ENCODE measurements at places on chromosomes 1 and 21.

DNA sequence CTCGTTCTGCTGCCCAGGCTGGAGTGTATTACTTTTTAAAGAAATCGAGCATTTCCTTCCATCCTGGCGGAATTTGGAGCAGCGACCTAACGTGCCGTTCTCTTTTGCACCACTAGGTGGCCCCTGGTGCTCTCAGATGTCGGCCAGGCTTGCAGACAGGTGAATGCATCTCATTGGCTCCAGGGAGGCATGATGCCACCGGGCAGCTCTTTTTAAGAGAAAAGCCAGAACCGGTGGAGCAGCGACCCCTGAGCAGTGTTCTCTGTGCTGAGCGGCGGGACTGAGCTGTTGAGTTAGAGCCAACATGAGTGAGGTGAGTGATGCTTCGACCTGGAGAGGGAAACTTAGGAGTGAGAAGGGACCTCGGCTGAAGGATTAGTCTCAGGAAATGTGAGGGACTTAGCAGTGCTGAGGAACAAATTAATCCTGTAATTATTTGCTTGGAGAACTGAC is at the start of gene PCP4:
Gene PCP4, plus strand, starts transcription at position 241 of the 453 bp plus-strand sequence. Its CDS starts 64 bp downstream, at position 305.
- peak; percentile 32 for DNase-seq

- DNase-seq, result no peak
These were observed 64.4 kb downstream of the HSPA13 start for GRCh38 chr21:14318578-14318977.

DNA sequence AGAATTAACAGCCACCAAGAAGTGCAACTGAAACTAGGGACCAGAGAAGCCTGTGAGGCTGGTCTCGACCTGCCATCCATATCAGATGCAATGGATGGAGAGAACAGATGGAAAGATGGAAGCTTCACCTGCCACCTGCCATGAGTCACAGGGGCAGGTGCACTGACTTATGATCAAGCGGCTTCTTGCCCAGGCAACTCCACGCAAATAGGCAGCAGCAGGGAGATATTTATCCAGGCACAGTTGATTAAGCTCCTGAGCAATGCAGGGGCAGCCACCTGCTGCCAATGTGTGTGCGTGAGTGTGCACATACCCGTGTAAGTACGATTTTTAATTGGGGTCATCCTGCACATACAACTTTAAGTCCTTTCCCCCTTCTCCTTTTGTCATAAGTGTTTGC is 174.2 kb downstream of the PTPRU start:
- DNase-seq, result no peak

DNA sequence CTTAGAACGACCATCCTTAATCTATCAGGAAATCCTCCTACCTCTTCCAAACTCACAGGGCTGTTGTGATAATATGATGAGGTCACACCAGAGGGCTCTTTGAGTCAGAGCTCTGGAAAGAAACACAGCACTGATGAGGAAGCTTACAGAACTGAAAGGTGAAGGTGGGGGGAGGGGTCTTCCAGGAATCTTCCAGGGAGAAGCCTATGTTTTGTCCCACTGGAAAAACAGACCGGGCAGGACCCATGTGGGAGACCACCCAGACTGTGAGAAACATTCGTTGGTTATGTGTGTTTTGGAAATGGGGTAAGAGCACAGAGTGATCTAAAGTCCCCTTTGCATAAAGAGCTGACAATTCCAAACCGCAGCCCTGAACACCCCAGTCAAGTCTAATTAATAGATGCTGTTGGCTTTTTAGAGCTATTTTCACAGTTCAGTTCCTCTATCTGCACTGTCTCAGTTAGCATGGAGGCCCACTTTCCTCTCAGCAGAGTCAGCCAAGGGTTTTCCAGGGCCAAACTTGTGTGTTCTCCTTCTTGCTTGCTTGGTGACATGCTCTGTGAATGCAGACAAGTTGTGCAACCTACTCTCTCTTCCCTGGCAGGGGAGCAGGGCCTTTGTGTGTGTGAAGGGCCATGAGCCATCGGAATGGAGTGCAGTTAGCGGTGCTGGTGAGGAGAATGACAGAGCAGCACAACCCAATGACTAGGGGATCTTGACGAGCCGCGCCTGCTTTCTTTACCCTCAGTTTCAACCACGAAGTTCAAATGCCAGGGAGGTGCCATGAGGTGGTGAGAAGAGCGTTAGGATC is 12.3 kb downstream of the PHLDA3 start:
- peak; percentile 92 for DNase-seq

GRCh38 chr1:7334475-7335035 is 436.5 kb upstream of the VAMP3 start:
- peak; percentile 29 for DNase-seq

- no peak for DNase-seq
These were observed 1.0 kb downstream of the C1orf115 start for GRCh38 chr1:220691053-220691684.

DNA sequence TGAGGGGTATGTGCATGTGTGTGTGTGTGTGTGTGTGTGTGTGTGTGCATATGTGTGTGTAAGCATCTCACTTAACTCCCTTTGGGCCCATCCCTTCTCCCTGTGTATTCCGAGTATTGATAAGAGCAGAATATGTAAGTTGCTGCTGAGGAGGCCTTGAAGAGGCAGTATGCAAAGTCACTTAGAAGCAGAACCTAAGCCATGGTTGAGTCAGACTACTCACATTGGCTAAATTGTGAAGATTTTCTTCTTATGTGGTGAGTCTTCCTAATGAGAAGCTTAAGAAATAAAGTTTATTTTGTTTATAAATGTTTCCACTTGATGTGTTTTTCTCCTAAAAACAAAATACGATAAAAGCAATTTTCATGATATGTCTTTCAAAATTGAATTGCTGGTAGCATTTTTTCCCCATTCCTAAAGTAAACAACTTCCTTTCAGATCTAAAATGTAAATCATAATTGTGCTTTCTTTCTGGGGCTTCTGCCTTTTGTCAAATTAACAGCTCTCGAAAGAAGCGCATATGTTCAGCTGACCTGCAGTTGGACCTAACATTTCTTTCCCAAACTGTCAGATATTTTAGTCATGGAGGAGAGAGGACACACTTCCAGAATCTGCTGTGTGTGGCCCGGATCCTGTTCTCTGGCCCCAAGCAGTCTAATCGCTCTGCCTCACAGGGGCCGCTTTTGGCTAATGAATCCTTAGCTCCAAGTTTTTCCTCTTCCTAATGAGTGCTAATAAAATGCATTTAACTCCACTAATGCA is 284.0 kb downstream of the DUSP10 start:
- no peak for DNase-seq

DNA sequence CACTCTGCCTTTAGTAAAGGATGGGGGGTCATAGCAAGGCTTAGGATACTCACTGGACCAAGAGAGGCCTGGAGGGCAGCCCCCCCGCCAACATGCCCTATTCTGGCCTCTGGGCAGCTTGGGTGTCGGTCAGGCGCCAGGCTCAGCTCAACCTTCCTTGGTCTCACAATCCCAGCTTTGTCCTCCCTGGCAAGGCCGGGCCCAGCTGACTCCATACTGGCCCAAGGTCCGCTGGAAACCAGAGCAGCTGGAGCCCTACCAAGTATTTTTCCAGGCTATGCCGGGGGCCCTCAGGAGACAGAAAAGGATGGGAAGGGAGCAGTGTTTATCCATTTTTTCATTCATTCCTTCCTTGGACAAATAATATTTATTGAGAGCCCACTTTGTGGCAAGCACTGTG is 6.2 kb downstream of the FBXO2 start:
- no peak for DNase-seq

DNA sequence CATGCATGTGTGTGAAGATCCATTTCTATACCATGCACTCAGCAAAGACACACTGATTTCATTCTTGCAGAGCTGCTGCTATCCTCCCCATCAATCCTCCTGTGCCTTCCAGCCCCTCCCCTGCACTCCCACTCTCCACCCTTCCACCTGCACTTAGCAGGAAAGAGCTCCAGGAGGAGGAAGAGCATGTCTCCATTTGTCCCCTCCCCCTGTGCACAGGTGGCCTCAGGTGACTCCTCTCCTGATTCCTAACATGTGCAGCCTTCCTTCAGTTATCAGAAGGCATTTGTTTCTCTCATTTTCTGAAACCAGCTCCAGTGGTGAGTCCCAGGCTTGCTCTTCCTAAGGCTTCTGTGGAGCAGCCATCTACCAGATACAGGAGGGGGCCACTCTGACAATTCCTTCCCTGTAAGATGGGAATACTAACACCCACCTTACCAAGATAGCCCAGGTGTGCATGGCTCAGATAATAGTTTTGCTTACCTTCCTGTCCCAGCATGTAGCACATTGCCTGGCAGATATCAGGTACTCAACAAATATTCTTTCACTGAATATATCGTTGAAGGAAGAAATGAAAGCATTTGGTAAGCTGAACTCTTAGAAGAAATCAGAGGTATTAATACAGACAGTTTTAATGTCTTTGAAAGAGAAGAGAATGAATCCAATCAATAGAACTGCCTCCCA is 21.9 kb upstream of the FAM3B start:
- no peak for DNase-seq

DNA sequence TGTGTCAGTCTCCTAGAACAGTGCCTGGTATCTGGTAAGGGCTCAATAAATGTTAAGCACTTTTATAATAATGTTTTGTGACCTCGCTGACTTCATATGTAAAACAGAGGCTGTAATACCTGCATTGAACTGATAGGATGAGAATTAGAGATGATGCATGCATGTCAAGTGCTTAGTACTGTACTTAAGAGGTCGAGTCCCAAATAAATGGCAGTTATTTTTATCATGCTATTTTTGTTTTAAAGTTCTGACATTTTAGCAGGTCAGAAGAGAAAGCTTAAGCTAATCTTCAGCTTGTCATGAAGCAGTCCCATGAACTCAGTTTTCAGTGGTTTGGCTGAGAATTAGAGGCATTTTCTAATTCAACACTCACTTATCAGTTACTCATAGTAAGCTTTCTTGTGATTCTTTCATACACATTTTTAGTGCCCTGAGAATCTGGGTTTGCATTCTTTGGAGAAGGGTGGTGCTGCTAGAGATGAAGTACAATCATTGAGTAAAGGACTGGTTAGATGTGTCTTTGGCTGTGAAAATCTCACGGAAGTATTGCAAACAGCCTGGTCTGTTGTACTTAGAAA is 75.7 kb upstream of the RAVER2 start:
- no peak for DNase-seq

GRCh38 chr21:39003982-39004633 is 179.1 kb downstream of the PSMG1 start:
- no peak for DNase-seq

- no peak for DNase-seq
These were observed 175.7 kb downstream of the KAZN start for GRCh38 chr1:14774225-14774624.

DNA sequence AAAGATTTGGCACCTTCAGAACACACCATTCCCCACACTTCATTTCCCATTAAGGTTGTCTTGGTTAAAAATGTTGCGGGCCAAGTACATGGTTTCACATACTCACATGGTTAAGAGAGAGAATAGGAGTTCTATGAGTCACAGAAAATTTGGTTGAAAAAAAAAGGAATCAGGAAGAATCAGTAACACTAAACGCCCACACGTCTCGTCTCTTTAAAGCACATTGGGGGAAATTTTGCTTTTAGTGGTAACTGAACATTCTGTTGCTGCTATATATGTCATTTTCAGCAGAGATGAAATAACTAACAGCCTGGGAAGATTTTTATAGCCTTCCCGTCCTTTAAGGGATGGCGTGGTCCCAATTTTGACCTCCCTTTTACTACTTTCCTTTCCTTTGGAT is 132.9 kb upstream of the ERG start:
- peak; percentile 59 for DNase-seq

DNA sequence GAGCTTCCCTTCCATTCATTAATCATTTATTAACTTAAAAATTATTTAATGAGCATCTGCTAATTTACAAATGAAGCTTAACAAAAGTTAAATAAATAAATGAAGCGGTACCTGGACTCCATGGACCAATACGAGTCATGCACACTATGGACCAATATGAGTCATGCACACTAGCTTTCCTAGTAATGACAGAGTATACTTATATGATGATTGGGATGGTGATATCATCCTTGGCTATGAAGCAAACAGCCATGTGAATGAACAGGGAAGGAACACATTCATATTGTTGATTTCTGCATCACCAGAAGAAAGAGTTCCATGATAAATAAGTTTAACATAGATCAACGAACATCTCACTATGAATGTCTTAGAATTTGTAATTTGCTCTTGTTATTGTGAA is 109.9 kb downstream of the SPAG17 start:
- no peak for DNase-seq

GRCh38 chr1:174160603-174161002 is 1.3 kb downstream of the RABGAP1L start:
- no peak for DNase-seq

GRCh38 chr1:77926561-77927357 is 38.3 kb downstream of the NEXN start:
- DNase-seq, result no peak

GRCh38 chr1:110118636-110119396 is 6.6 kb downstream of the UBL4B start:
- DNase-seq, result no peak

DNA sequence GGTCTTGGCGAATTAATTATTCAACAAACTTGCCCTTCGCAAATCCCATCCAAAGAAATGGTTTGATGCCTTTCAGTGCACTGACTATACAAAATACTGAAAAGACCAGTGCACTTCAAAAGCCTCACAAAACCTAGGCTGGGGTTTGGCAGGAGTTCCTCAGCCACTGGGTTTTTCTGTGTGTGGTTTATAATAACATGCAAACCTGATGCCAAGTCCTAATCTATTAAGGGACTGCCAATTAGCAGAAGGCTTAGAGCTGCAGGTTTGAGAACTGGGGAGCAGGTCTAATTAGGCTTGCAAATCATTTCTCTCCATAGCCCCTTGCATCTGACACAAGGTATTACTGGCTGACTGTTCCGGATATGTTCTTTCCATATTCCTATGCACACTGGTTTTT is 27.7 kb downstream of the PLPP3 start:
- peak; percentile 67 for DNase-seq

- DNase-seq, result peak; percentile 87
These were observed 14.0 kb upstream of the UMODL1 start for GRCh38 chr21:42056996-42057689.

DNA sequence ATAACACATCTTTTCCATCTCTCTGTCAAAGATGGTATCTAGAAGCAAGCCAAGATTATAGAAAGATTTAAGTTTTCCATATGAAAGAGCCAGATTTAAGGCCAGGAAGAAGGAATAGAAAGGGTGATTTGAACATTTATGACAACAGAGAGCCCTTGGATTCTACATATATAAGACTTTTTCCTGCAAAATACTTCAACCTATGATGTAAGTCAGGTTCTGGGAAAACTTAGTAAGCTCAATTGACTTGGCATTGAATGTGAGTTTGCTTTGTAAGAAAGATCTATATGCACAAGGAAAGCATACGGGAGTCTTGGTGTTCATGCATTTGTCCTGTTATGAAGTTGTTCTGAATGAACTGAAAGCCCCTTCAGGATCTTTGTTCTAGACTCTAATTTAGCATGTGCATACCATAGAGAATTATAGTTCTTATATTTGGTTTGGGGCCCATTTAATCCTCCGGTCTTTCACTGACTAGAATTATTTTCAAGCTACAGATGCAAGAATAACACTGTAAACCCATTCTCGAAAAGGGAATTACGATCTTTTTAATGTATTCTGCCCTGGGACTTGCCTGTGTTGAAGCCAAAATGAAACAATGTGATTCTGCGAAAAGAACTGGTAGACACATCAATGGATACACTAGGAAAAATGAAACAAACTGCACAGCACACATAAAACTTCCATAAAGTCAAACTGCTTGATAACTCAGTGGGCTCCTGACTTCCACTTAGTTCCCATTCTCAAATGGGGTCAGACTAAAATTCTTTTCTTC is 152.8 kb downstream of the DISP1 start:
- DNase-seq, result no peak
